ENCODE measurements at places on chromosomes 6 and 20.

DNA sequence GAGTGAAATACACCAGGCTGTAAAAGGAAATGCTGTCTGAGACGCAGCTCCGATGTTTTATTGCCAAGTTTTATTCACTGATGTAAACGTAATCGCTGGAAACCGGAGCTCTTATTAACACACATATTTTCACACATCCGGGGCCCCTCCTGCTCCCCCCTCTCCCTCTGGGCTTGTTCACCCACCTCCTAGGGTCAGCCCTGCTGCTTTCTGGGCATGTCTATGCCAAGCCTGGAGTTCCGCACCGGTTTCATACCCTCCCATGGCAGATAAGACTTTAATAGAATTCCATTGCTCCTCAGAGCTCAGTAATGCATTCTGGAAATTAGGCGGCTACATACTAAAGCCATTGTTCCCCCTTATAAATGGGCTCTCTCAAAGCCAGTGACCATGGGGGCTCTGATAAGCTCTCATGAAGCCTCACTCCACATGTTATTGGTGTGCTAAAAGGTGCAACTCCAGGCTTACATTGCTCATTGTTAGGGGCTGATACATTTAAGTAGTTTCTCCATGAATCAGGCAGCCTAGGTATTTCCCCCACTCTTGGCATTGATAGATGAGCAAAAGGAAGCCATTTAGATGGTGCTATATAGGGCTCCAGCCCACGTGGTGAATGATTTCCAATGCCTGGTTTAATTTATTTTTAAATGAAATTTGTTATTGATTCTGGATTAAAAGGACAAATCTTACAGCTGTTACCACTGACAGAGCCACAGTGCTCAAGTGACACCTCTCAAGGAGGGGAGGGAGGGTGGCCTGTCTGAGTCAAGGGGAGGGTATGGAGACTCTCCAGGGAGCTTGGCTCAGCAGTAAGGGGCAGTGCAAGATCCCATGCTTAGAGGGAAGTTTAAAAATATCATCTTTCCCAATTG is 4.5 kb upstream of the VSTM2L start:
- no peak for DNase-seq

DNA sequence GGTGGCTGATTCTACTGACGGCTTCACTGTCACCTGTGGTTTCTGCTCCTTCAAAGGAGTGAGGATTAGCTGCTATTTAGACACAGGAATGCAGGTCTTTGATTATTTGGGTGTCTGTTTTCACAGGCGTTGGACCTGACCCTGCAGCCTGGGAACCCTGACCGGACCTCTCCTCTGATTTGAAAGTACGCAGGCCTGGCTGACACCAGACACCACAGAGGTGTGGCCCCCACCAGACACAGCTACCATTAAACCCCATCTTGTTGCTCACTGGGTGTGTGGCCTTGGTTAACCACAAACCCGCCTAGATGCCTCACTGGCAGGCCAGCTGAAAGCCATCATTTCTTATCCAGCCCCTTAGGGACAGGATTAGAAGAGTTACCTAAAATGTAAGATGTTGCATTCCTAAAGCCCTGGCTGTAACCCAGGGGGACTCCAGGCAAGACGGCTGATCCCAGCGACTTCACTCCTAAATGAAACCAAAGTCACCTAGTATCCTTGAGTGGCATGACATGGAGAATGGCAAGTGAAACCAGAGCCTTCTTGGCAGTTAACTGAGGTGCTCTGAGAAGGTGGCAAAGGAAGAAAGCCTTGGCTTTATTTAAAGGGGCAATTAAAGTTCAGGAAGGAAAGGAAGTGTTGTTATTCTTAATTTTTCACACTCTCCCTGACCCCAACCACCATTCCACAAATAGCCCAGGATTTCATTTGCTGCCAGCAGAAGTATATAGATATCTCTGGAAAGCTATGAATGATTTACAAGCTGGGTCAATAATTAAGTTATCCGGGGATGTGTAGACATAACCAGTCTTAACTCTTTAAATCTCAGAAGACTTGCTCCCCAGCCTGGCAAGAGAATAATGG is 169.9 kb downstream of the QRSL1 start:
- DNase-seq, result no peak

GRCh38 chr6:90186026-90186425 is 110.6 kb downstream of the BACH2 start:
- DNase-seq, result no peak

DNA sequence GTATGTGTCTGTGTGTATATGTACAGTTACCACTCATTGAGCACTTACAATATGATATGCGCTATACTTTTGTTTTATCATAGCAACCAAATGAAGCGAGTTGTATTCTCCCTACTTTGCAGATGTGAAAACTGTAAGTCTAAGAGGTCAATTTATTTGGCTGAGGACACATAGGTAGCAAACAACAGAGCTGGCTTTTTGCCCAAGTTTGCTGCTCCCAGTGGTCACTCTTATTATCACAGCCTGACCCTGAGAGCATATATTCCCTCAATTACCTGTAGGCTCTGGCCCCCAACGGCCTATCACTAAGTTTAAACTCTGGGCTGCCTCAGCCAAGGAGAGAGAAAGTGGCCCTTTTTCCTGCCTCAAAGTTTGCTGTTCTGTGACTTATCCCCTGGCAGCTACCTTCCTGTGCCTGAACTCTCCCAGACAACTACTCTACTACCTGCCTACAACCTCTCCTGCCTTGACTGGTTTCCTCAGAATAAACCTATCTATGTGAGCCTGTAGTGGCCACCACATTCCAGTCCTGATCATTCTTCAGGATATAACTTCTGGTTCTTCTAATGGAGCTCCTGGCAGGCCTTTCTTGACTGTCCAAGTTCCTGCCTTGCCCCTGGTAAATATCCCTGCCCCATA is 221.8 kb downstream of the FRK start:
- DNase-seq, result no peak

GRCh38 chr6:149437212-149437611 is 37.1 kb downstream of the SUMO4 start:
- DNase-seq, result no peak

GRCh38 chr6:31094389-31094881 is 17.9 kb downstream of the C6orf15 start:
- no peak for DNase-seq

DNA sequence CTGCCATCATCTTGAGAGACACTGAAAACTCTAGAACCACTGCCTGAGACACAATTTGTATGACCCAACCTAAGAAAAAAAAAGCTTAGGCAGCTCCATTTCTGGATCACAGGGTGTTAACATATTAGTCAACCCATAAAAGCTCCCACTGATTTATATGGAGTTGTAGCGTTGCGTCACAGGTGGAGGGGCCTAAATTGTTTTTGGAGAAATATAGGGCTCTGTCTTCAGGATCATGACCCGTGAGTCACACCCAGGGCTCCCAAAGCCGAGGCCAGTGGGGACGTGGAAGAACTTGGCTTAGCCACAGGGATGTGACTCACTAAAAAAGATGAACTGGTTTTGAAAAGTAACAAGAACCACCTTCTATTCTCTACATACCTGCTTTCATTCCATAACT is 116.5 kb upstream of the BMP2 start:
- no peak for DNase-seq

DNA sequence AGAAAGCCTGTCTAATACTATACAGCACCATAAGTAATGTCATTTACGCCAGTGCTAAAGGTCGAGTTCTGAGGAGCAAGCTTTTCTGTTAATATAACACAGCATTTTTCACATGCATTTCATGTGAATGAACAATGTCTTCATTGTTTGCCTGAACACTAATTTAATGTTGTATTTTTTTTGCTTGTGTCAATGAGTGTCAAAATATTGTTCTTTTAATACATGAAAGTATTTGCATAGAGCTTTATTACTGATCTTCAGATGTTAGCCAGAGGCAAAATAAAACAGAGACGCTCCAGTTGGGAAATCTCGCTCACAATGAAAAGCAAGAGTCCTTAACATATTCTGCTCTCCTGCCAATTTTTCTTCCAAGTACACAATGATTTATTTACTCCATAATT is 151.8 kb downstream of the FOXC1 start:
- DNase-seq, result no peak

GRCh38 chr6:113596387-113597230 is 260.5 kb upstream of the MARCKS start:
- DNase-seq, result no peak

- DNase-seq, result no peak
Observed at GRCh38 chr6:27861861-27862260, 50.3 kb downstream of the OR2B2 start.

- no peak for DNase-seq
Observed at GRCh38 chr20:10478930-10479329, 43.8 kb downstream of the SLX4IP start.

DNA sequence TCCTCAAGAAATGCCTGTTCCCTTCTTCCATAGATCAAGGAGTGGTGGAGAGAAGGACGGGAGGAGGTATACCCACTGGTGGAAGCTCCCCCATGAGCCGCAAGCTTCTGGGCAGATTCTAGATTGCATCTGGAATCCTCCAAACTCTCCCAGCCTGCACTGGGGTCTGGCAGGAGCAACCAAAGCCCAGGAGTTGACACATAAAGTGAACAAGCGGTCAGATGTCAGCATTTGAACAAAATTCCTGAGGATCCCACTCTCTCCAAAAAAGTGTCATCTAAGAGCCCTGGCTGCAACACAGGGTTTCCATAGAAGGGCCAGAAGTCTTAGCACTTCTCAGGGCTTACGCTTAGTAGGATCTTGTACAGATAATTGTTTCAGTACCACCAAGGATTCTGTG is 88.2 kb downstream of the KCNB1 start:
- no peak for DNase-seq

GRCh38 chr20:35297155-35297554 is 4.9 kb upstream of the FAM83C start:
- no peak for DNase-seq

- DNase-seq, result no peak
Observed at GRCh38 chr6:42704937-42705374, 17.4 kb downstream of the PRPH2 start.

- no peak for DNase-seq
Observed at GRCh38 chr6:55543633-55544309, 35.2 kb downstream of the HMGCLL1 start.

DNA sequence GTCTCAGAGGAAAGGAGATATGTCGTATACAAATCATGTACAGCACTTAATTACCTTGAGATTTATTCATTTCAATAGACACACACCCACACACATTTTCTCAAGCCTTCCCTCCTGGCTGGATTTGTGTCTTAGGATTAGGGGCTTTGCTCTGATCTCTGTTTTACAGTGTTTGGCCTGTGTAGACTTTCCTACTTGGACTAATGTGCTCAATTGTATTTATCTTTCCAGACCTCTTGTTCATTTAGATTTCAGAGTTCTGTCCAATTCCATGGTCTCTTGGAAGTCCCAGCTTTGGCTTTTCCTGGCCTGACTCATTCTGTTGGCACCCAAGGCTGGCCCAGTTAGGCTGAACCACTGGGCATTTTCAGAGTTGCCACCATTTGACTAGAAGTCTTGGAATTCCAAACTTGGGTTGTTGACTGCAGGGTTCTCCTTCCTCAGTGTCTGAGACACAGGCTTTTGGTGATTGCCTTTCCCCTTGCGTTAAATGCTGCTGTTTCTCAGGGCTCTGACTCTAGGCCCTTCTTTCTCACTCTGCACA is 8.9 kb upstream of the RFPL4B start:
- no peak for DNase-seq

DNA sequence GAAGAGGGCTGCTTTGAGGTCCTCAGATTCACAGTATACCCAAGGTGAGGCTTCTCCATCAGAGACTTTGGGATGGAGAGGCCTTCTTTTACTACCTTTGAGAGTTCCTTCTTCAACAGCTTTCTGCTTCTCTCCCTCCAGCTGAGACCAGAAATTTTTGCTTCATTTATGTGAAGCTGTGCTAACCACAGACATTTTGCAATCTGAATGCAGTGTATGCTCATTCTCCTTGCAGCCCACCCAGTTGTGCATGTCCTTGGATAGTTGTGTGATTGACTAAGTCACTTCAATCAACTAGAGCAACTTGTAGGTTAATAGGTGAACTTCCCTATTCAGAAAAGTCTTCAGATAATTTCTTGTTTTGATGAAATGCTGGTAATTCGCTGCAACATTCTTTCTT is 20.1 kb downstream of the DCBLD1 start:
- DNase-seq, result no peak

DNA sequence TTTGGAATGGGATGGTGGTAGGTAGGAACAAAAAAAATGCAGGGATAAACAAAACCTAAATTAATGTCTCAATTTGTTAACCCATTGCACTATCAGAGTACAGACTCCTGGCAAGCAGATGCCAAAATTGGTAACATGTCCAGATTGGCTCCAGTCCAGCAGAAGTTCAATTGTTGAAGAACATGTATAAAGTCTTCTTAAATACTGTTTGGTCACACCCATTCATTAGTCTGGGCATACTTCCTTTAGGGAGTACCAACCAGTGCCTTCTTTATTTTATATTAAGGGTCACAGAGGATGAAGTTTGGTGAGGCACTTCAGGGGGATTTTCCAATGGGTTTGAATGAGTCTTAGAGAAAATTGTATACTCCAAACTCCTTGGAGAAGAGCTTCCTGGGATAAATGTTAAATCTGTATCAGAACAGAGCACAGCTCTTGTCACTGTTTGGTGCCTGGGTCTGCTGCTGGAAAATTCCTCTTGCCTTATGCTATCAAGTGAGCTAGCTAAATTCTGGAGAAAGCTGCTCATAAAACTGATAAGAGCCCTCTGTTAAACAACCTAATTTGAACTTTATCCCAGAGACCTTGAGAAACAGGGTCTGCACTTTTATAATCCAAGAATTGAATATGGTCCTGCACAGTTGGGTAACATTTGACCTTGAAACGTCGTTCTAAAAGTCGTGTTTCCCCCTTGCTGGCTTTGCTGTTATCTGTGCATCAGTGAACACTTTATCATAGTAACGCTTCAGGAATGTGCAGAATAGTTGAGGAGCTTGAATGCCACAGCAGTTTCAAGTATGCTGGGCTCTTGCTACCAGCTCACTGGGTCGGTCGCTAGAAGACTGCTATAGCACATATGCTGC is 334.1 kb upstream of the CITED2 start:
- no peak for DNase-seq

- no peak for DNase-seq
Observed at GRCh38 chr6:4350567-4351519, 215.5 kb upstream of the ECI2 start.

- DNase-seq, result no peak
Observed at GRCh38 chr6:116500969-116501433, 10.4 kb upstream of the CALHM5 start.

GRCh38 chr20:62411479-62412193 is 4.6 kb upstream of the CABLES2 start:
- no peak for DNase-seq

DNA sequence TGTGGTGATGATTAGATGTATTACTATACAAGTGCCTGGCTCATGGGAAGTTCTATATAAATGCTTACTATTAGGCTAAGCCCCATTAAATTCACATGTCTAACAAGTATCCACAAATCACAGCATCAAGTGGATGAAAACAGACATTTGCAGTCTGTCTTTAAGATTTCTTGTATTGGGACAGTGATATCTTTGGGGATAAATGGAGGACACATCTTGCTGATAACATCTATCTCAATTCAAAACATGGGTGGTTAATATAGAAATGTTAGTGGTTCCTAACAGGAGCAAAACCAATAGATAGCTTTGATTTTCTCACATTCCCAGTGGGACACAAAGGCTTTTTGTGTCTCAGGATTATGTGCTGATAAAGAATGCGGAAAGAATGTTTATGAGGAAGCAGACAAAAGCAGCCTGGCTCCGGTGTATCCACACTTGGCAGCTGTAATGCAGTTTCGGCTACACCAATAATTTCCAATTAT is 29.3 kb downstream of the PTPRK start:
- DNase-seq, result no peak

Measured in C1 segment of cervical spinal cord (tissue), 14 donors.